ENCODE measurements at places on chromosomes 1 and 21.

GRCh38 chr1:27412502-27412901 lies 20.1 kb downstream of the GPR3 start:
- no peak for DNase-seq

- no peak for DNase-seq
Observed at GRCh38 chr1:22760455-22760854, 49.8 kb downstream of the EPHB2 start.

DNA sequence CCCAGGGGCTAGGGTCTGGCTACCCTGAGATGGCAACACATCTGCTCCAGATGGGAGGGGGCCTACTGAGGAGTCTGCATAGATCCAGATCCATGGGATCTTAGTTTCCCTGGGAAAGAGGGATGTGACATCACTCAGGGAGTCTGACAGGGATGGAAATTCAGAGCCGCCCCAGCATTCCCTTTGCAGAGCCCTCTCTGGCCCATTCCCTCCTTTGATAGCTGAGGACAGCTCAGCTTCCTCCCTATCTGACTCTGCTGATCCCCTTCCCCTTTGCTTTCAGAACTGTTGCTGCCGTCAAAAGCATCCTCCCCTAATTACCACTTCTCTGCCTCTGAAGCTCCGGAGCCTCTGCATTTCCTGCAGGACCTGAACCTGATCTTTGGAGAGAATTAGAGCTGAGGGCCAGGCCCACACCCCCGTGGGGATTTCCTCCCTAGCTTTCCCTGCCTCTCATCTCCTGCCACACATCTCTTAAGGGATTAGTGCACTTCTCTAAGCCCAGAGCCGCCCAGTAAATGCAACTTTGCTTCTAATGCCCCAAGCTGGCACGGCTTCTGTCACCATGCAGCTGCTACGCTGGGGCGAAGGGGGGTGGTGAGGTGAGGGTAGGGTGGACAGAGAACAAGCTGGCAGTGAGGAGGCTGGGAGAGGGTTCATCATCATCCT lies 9.5 kb upstream of the ASCL5 start:
- no peak for DNase-seq

DNA sequence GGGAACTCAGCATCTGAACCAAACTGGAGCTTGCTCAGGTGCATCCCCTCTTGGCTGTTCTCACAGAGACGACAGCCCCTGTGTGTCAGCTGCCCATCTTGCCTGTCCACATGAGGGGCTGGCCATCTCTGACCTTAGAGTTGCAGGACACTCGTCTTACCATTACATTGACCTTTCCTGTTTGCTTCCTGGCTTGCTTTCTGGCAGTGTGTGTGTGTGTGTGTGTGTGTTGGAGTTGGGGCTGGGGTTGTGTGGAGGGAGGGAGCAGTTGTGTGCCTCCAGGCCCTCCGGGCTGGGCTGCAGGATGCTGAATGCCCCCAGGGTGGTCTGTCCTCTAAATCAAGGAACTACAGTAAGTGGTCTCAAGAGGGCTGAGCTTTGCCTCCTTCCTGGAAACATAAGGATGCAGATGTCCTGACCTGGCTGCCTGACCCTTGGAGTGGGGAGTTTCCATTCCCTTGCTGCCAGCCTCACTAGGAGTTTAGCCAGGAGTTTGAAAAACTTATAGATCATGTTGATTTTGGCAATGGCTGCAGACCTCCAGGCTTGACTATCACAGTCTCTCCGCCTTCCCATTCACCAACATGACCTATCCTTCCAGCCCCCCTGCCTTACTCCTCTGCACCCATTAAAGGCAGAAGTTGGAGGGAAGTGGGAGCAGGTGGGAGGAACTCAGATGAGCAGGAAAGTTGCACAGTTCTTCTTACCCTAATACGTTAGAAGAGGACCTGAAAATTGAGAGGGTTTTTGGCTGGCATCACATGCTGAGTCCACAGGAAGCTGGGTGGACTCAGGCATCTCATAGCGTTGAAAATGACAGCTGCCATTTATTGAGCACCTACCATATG lies 19.0 kb downstream of the RASSF5 start:
- no peak for DNase-seq

DNA sequence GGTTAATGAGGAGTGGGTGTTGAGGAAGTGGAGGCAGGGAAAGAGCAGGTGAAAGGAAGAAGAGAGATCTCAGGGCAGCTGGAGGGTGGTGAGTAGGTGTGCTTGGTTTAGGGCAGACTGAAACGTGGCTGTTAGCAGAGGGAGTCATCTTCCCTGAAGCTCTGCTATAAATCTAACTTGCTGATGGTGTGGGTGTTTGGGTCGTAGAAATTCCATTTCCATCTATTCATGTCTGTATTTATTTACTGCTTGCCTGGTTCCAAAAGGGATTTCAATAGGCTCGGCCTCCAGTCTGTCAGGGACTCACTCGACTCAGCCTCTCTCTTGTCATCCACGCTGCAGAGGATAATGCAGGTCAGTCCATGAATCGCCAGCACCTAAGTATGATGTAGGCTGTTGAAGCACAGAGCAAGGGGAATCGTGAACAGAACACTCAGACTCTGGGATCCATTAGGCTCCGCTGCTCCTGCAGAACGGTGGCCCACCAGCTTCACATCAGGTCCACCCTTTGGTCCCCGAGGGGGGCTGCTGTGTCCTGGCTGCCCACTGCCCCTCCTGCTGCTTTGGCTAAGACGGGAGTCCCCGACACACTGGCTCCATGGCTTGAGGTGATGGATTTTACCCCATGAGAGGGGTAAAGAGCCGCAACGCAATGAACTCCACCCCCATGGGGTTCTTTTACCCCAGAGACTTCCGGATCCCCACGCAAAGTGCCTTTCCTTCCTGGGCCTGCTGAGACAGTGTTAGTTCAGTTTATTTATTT lies 156.2 kb downstream of the RHOU start:
- no peak for DNase-seq

GRCh38 chr1:184017306-184017705 lies 20.2 kb downstream of the COLGALT2 start:
- DNase-seq: no peak

GRCh38 chr1:169155675-169156074 lies 49.2 kb downstream of the ATP1B1 start:
- no peak for DNase-seq

DNA sequence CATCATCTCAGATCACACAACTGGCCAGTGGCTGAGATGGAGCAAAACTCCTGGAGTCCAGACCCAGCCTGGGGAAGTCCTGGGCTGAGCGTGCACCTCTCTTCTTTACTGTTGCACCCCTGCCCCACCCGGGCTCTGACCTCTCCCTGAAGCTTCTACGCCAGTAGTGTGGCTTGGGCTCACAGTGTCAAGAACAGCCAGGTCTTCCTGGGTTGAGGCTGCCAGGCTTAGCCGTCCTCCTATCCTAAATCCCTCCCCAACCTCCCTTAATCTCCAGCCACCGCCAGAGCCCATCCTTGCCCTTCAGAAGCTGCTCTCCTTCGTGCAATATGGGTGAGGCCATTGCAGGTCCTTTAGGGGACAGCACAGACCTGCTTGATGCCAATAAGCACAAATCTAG lies 399.2 kb upstream of the VAMP3 start:
- no peak for DNase-seq

- no peak for DNase-seq
Observed at GRCh38 chr1:177082855-177083693, 81.4 kb downstream of the ASTN1 start.

- no peak for DNase-seq
Observed at GRCh38 chr1:25794325-25794724, 5.7 kb upstream of the SELENON start.

DNA sequence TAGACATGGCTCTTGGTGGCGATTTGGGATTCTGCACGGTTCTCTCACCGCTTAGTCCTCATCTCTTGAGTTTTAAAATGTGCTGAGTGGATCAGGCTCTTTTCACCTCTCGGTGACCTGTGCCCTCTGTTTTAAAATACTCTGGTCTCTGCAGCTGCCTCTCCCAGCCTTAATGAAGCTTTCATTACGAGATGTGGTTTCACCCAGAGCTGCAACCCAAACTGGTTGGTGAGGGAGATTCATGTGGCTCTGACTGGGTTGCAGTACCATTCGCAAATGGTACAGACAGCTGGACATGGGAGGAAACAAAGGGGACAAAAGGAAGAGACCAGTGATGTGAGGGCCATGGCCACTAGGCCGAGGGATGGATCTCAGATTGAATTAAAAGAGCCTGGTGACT lies 258.9 kb downstream of the ASTN1 start:
- DNase-seq: no peak

- DNase-seq: no peak
Observed at GRCh38 chr1:107413546-107413945, 272.7 kb downstream of the NTNG1 start.

GRCh38 chr1:160971618-160972056 lies 17.0 kb upstream of the ITLN2 start:
- DNase-seq: no peak

DNA sequence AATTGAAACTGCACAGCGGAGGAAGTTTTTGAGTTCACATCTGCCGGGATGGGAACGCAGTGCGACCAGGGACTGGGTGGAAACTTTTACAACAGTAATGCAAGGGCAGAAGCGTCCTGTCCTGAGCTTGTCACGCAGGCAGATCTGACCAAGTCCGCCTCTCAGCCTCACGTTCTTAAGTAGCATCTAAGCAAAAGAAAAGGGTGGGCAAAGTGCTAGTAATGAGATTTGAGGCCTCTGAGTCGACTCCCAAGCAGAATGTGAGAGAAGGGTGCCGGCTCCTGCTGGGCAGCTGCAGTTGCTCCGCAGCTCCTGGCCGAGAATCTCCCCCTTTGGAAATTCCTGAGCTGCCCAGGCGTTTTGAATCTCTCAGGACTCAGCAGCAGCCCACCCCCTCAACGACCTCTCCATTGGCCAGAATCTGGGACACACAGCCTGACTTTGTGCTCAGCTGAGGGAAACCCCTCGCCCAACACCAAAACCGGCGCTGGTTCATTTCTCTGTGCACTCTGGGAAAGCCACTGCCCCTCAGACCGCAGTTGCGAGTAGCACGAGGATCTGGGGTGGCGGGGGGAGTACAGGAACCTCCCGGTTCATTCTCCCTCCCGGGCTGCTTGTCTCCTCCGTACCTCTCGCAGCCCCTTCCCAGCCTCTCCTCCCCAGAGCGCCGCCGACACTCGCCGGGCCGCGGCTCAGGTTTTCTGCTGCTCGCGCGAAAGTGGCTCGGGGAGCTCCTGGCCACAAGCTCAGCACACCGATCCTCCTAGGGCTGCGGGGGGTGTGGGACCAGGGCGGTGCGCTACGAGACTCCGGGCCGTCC lies 913 bp upstream of the S1PR1 start:
- DNase-seq: peak; percentile 41

GRCh38 chr1:32818804-32819541 lies 1.5 kb downstream of the S100PBP start:
- no peak for DNase-seq

- DNase-seq: no peak
Observed at GRCh38 chr1:81834921-81835698, 34.4 kb downstream of the ADGRL2 start.

Data from activated CD4-positive, alpha-beta T cell treated with anti-CD3 and anti-CD28 coated beads, Interleukin-2, amount 50 U/mL, for 24 hours (primary cell).